ENCODE measurements at places on chromosomes 16 and 17.
A peak's percentile ranks its signal among the peaks of the same experiment; 100 is the strongest.

DNA sequence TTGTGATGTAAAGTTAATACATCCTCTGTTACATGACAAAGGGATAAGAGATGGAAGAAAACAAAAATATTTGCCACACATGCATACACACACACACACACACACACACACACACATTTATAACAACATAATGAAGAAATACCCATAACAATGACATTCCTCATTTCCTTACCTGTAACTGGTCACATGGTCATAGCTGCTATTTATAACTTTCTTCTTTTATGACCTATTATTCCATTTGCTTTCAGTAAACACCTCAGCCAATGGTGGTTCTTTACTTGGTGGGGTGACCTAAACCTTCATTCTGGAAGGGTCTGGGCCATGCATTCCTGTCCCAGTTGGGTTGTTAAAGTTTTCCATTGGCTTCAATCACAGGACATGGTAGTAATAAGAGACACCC is 5.3 kb downstream of the MT2A start:
- DNase-seq = no peak

DNA sequence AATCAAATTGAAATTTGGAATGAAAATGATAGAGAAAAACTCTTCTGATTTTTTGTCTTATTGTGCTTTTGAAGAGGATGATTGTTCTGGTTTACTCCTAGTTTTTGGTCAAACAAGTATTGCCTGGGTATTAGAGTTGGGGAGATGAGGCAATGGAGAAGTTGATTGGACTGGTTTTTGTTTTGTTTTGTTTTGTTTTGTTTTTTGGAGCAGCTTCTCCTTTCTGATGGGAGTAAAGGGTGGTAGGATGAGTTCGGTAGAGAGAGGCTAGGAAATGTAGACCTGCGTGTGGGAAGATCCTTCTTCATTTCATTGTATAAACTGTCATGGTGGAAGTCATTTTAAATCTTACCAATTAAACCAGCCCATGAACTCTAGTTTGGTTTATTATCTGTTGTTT is 17.7 kb downstream of the ATP6V0A1 start:
- DNase-seq = no peak

DNA sequence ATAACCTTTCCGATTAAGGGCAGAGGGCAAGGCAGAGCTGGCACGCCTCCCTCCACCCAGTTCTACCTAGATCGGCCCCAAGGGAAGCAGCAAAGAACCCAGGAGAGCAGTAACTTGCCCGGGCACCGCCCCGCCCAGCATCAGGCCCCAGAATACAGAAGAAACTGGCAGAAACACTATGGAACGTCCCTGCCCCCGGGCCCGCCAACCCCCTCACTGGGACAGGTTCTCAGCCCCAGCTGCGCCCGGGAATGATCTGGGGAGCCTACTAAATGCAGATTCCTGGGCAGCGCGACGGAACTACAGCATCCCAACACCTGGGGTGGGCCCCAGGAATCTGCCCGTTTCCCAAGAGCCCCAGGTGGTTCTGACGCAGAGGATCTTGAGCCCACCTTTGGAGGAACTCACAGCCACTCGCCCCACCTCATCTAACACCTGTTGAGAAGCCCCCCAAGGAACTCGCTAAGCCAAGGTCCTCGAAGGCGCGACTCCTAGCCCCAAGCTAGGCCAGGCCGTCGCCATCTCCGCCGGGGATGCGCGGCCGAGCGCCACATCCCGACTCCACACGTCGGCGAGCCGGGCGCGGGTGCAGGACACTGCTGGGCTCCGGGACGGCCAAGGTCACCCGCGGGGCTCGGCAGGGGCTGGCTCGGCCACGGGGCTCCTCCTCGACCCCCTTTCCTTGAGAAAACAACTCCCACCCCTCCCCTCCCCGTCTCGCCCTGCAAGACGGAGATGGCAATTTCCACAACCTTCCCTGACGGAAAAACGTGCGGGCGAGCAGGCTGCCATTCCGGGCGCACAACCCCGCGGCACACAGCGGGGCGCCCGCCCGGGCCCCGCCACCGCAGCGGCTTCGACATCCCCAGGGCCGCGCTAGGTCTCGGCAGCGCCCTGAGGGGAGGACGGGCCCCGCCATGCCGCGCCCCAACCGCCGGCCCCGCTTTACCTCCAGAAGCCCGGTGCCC is 913 bp downstream of the CDIP1 start:
- DNase-seq = peak; percentile 3

DNA sequence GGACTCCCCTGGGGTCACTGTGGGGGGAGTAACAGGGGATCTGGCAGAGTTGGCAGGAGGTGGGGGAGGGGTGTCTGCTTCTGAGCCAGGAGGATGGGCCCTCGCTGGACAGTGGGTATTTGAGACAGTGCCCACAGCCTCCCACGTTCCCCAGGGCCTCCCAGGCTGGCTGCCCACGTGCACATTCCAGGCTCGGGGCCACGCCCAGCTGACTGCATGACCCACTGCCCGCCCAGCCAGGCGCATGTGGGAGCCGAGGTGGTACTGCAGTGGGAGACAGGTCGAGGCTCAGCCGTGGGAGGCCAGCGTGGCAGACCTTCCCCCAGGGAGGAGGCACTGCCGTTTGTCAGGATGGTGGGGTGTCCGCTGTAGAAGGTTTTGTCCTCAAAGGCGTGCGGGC is 38.8 kb downstream of the BAHCC1 start:
- no peak for DNase-seq

DNA sequence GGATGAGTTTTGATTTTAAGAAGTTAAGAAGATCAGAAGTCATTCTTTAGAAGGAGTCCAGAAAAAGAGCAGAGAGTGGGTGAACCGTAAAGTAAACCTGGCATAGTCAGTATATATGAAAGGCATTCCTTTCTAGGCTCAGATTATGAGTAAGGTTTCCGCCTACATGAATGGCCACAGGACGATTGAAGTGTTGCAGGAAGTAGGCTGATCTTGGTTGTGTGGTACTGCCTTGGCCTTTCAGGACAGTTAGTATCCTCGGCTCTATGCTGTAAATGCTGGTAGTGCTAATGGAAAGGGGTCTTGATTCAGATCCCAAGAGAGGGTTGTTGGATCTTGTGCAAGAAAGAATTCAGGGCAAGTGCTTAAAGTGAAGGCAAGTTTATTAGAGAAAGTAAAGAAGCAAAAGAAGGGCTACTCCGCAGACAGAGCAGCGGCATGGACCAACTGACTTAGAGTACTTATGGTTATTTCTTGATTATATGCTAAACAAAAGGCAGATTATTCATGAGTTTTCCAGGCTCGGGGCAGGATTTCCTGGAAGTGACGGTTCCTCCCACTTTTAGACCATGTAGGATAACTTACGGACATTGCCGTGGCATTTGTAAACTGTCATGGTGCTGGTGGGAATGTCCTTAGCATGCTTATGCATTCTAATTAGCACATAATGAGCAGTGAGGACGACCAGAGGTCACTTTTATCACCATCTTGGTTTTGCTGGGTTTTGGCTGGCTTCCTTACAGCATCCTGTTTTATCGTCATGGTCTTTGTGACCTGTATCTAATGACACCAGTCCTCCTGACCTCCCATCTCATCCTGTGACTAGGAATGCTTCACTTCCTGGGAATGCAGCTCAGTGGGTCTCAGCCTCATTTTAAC is 164.8 kb downstream of the SNX29 start:
- no peak for DNase-seq

DNA sequence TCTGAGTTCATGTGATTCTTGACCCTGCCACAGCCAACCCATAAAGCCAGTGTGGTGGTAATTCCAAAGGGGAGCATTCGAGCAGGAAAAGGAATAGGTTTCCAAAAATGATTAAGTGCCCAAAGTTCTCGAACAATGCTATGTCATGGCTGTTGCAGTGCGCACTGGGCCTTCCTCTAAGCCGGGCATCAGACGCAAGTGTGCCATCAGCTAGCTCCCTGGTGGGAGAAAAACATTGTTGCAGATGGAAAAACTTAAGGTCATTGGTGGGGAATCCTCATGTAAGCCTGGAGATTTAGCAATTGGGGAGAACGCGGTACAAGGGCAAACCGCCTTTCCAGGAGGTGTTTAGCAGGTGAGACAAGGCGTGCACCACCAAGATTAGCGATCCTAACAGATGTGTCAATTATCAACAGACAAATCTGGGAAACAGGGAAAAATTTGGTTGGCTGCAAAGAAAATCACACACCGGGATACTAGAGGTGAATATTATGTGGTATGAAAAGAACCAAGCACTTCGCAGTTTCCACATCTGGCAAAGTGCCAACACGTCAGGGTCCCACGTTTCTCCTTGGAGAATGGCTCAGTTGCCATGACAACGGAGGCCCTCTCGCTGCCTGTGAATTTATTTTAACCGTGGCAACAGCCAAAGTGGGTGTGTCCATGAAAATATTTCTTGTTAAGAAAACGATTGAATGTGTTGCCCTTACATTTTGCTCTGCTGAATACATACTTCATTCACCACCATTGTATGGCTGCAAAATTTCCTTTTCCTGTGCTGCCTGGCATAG is 118.5 kb upstream of the CACNG5 start:
- no peak for DNase-seq

- DNase-seq = no peak
These were observed 44.5 kb downstream of the EFCAB13 start for GRCh38 chr17:47368262-47368661.
